ENCODE measurements at places on chromosomes 2 and 18.

GRCh38 chr2:8312861-8313830 lies 368.7 kb upstream of the ID2 start:
- ATAC-seq: peak; percentile 50

DNA sequence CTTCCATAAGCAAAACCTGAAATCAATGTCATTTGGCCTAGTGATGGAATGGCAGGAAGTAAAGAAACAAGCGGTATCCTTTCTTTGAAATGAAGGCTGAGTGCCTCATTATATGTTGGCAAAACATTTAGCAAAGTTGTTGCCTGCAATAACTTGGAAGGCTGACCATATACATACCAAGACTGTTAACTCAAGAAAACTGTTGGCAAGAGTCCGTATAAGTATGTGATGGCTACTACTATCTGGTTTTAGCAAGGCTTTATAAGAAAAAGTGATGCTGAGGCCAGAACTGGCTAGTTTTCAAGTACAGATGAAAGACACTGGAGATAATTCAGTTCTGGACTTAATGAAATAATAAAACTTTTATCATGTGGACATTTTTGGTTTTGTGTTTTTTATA lies 356.2 kb downstream of the ZNF521 start:
- no peak for ATAC-seq

DNA sequence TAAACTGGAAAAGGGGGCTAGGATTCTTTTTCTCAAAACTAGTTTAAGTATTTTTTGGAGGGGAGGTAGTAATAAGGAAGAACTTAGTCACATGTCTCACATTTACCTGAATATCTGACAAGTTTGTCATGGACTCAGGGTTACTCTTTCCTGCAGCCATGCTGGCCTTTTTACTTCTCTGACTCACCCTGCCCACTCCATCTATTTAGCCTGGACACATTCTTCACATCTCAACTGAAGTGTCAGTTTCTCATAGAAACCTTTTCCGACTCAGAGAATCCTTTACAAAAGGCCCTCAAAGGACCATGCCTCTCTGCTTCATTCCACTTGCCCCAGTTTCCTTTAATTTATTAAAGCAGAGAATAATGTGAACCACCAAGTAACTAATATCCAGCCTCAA lies 42.6 kb downstream of the SCN7A start:
- ATAC-seq: no peak

- ATAC-seq: no peak
Measured at GRCh38 chr2:48026865-48027264, 120.6 kb upstream of the FBXO11 start.

- no peak for ATAC-seq
Measured at GRCh38 chr18:68796936-68797690, 767 bp upstream of the CCDC102B start.

DNA sequence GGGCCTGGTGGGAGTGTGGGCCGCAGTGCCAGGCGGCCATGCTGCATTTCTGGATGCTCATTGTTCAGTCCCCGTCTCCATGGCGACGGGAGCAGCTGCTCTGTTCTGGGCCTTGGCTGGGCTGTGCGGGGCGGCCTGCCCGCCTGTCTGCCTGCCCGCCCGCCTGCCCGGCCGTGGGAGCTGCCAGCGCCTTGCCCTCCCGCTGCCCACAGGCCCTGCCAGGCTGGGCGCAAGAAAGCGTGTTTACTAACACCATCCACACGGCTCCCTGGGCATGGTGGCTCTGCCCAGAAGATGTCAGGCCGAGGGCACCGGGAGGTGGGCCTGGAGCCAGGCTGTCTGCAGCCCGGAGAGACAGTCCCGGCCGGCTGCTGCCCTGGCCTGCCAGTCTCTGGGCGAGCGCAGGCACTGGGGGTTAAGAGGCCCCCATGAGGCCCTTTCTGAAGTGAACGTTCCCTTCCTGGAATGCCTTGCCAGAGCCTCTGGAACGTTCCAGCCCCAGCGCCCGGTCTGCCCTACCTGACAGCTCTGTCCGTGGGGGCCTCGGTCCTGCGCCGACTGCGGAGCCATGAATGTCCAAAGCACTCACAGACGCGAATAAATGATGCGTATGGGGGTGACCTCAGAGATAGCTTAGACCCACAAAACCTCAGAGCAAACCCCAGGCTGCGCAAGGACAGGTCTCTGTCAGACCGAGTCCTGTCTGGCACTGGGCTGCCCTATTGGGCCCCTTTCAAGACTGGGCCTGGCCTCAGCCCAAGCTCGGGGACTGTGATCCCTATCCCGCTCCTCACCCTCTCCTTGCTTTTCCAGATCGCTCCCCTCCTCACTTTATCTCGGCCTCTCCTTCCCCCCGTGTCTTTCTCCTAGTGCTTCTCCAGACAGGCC lies 44.3 kb downstream of the MYCN start:
- peak; percentile 7 for ATAC-seq

- no peak for ATAC-seq
Measured at GRCh38 chr2:226622484-226622883, 177.1 kb downstream of the IRS1 start.

DNA sequence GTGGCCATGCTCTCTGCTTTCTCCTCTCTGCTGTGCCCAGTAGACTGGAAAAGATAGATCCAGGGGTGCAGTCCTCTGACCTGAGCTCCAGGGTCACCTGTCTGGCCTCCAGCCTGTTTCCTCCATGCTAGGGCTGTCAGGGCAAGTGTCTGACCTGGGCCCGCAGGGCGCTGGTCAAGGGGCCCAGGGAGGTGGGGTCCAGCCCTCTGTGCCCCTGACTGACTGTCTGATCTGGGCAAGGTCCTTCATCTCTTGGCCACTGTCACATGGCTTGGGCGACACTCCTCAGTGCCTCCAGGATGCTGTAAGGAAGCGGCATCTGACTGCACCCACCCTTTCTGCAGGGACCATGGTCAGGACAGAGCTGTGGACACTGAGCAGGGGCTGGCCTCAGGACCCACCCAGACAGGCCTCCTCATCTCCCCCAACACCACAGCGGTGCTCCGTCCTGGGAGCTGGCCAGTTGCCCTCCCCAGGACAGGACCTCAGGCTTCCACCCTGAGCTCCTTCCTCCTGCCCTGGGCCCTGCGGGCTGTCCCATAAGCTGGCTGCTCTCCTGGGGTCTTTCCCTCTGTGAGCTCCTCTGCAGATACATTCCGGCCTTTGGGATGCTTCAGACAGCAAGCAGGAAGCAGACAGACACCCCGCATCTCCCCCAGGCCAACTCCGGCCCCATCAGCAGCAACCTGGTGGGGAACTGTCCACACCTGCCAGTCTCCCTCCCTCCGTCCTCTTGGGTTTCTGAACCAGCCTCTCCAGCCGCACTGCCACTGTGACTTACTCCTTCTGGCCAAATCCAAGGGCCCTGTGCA lies 21.2 kb upstream of the ALPI start:
- ATAC-seq: no peak

DNA sequence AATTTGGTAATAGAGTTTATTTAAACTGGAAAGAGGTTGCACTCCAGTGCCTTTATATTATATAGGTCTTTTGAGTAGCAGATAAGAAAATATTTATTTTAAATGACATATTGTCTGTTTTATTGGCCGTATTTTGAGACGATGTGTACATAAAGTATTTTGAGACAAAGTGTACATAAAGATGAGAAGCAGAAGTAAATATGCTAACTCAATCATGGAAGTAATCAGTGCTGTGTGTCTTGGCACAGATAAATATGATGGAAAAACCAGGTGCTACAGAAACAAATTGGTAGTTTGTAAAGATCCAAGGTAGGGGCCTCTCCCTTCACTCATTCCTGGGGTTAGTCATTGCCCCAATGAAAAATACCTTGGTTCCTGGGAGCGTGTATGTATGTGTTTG lies 382.9 kb downstream of the DSEL start:
- ATAC-seq: no peak

GRCh38 chr2:73762571-73762970 lies 17.3 kb downstream of the DUSP11 start:
- ATAC-seq: no peak

GRCh38 chr2:75614162-75614651 lies 32.4 kb upstream of the MRPL19 start:
- ATAC-seq: no peak

DNA sequence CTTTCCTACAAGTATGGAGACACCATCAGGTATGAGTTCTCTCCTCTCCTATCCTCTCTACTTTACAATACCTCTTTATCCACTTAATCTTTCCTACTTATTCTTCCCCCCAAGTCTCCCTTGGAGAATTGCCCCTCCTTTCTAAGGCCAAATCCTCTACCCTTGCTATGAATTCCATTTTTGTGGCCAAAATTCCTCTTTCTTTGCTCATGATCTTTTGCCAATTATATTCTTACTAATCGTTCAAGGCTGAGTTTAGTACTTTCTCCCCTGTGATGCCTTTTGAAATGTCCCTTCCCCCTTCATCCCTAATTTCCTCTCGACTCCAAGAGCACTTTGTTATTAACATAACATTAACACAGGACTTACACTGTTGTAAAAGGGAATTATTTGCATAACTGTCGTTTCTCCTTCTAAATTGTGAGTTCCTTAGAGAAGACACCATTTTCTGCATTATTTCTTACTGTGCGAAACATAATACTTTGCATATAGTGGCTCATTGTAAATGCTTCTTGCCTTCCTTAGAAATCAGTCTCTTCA lies 133.4 kb downstream of the KCTD1 start:
- no peak for ATAC-seq

- ATAC-seq: no peak
Measured at GRCh38 chr2:178246696-178247095, 52.4 kb downstream of the OSBPL6 start.

DNA sequence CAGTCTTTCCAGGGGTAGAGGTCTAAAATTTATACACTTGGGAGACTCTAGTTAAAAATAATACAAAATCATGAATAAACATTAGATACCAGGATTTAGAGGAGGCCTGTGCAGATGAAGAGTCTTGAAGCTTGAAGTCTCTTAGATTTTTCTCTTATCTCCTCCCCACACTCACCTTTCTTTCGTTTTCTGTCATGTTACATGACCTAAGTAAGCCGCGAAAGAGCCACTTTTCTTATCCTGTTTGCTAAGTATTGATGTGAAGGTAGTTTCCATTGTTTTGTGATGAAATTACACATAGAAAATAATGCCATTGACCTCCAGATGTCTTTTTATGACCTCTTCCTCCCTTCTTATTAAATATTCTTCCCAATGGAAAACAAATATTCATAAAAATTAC lies 367.8 kb downstream of the LRRTM1 start:
- no peak for ATAC-seq

GRCh38 chr18:4721545-4721944 lies 266.4 kb upstream of the DLGAP1 start:
- no peak for ATAC-seq

DNA sequence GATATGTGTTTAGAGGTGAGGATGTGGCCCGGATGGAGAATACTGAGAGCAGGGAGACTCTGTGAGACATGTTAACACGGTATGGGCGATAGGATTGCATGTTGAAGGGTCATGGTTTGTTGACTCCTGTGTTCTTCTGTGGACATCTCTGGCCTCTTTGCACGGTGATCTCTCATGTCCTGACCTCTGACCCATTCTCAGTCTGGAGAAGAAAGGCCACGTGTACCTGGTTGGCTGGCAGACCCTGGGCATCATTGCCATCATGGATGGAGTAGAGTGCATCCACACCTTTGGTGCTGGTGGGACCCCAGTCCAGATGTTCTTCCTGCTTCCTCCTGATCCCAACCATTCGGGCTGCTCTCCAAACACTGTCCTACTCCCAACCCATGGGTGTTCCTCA lies 9.9 kb downstream of the GCKR start:
- ATAC-seq: no peak

DNA sequence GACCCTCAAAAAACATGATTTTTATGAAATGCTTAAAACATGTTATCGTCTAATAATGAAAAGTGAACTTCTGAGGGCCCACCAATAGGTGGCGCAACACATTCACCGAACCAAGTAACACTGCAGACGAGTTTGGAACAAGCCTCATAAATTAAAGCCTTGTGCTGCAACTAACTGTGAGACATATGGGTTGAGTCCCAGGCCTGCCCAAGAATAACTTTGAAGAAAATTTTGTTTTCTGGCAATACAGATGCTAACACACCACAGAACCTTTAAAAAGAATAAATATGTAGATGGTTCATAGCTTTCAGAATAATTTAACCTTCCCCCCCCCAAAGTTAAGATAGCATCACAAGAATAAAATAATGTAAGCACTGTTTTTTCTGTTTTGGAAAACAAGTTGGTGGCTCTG lies 285.9 kb downstream of the RNF144A start:
- no peak for ATAC-seq

GRCh38 chr2:199220920-199221319 lies 236.8 kb downstream of the SATB2 start:
- ATAC-seq: no peak

GRCh38 chr2:28635191-28635611 lies 116.4 kb upstream of the PPP1CB start:
- ATAC-seq: no peak

GRCh38 chr2:15260196-15260595 lies 300.9 kb downstream of the NBAS start:
- ATAC-seq: no peak

GRCh38 chr2:138113871-138114525 lies 149.7 kb downstream of the HNMT start:
- ATAC-seq: no peak

GRCh38 chr2:73013936-73014335 lies 57.6 kb downstream of the SFXN5 start:
- ATAC-seq: no peak

GRCh38 chr2:112877423-112877822 lies 33.5 kb upstream of the IL37 start:
- ATAC-seq: no peak

DNA sequence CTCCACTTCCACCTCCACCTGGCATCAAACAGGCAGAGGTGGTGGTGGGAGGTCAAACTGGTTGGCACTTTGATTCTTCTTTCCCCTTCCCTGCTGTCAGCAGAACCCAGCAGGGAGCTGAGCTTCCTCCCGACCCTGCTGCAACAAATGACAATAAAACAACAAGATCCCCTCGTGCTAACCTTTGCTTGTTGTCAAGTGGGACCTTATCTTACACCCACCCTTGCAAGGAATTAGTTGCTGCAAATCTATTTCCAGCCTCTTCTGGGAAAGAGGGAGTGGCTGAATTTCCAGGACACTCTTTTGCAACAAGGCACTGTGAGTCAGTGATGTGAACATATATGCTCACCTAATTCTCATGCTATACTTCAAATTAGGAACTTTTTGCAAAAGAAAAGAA lies 655.1 kb downstream of the DSC3 start:
- ATAC-seq: no peak

DNA sequence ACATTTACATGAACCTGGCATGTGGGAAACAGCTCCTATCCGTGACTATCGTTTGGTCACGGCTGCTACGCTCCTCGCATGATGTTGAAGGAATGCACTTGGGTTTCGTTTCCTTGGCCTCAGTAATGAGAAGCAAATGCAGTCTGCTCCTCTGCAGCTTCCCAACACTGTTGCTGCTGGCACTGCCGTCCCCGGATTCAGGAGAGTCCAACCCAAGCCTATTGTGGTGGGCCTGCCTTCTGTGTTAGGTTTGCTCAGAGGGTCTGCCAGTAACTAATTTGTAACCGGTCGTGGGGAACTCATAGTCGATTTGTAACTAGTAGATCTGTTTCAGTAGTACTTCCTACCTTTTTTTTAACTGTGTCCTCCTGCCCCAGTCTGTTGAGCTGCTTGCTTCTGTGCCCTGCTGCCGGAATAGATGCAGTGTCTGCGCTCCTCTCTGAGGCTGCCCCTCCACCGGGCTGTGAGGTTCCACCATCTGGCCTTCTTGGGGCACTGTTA lies 58.4 kb downstream of the WDSUB1 start:
- ATAC-seq: no peak

All from activated CD4-positive, CD25-positive, alpha-beta regulatory T cell treated with anti-CD3 and anti-CD28 coated beads, Interleukin-2, amount 50 U/mL, for 24 hours (primary cell).